Glutamatergic neuron (in vitro differentiated cells): ENCODE measurements at places on chromosomes 11 and 22.

DNA sequence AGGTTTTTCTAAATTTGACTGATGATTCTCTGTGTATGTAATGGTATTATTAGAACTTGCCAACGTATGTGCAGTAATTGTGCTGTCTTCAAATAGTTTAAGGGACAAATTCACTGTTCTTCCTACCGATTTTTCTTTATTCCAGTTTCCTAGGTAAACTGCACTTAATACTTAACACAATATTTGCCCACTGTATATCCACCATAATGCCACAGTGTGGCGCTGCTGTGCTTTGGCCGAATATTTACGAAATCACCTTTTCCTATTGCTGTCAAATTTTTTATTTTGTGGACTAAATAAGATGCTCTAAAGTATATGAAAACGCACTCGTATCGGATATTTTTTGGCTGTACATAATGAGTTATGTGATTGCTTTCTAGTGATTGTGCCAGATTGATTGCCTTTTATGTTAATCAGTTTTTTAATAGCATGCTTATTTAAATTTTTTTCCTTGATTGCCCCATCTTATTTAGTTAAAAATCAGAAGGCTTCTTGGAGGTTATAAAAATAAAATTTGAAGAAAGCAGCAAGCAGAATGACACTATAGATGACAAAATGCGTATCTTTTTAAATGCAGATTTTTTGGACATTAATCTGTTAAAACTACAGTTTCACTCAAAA is 10.5 kb downstream of the AASDHPPT start:
- DNase-seq: peak; percentile 62

DNA sequence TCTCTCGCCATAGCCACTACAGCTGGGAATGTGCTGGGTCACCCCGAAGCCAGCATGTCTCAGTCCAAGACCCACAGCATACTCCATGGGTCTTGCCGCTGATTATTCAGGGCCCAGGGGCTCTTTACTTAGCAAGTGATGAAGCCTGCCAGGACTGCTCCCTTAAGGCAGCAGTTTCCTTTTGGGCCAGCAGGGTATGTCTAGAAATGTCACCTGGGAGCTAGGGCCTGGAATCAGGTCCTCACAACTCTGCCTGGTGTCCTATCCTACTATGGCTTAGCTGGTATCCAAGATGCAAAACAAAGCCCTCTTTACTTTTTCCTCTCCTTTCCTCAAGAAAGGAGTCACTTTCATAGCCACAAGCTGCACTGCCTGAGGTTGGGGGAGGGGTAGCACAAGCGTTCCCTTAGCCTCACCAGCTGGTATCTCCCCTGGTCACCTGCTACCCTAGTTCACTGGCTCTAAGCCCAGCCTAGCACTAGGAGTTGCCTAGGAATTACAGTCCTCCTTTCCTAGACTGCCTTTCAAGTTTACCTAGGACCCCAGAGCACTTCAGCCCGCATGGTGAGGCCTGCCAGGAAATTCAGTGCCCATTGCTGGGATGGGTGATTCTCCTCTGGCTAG is 22.6 kb upstream of the NCR3LG1 start:
- DNase-seq: no peak

DNA sequence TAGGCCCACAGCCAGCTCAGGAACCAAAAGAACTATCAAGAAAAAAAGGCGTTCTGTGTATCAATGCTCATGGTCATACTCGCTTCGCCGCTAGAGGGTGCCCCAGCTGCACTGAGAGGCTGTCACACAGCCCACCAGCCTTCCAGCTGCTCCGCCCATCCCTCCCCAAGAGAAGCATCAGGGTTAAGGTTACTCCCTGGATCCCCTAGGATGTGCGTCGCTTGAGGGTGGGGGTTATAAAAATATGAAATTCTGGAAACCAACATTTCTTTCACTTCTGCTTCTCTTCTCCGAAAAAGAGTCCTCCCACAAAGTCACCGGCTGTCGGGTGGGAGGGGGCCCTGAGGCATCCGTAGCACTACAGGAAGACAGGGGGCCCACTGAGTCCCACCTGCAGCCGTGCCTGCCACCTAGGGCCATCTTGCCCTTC is 1.7 kb downstream of the CBX6 start:
- peak; percentile 94 for DNase-seq

DNA sequence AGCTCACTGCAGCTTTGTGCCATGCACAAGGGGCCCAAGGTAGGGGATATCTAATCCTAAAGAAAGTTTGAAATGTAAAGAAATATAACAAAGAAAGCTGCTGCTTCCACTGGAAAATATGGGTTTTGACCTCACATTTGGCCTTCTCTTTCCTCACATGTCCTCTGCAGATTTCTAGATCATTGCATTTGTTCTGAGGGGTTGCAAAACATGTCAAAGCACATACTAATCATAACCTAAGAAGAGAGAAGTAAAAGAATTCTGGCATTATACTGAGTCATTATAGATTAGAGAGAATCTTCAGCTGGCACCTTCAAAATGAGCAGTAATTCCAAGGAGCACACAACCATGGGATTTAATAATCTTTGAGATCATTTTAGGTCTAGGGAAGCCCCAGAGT is 92.5 kb upstream of the CHRM4 start:
- no peak for DNase-seq

DNA sequence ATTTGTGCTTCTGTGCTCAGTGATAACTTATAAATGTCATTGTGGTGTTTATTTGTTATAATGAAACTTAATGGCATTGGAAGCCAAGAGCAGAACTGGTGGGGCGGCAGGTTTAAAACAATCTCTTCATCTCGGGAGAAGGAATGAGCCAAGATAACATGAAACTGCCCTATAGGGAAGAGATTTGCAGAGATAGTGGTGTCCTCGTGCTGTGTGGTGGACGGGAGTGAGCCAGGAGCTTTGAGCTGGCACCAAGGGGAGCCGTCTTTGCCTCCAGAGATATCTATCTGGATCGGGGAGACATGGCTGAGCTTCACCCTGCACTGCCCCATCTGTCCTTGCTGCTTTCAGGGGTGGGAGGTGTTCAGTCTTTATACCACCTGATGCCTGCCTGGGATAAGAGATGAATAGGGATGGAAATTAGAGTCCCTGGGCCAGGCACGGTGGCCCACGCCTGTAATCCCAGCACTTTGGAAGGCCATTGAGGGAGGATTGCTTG is 189.6 kb downstream of the ST3GAL4 start:
- no peak for DNase-seq

DNA sequence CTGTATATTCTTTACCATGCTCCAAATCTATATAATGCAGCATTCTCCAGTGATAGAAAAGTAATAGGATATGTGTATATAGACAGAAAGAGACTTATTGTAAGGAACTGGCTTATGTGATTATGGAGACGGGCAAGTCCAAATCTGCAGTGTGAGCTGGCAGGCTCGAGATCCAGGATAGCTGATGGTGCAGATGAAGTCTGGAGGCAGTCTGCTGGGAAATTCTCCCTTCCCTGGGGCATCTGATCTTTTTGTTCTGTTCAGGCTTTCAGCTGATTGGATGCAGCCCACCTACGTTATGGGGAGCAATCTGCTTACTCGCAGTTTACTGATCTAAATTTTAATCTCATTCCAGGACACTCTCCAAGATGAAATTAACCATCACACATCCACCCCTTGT is 73.2 kb downstream of the GRK3 start:
- DNase-seq: no peak

GRCh38 chr11:132357811-132358572 is 987.6 kb downstream of the NTM start:
- no peak for DNase-seq

- no peak for DNase-seq
These were observed 58.3 kb upstream of the VSTM5 start for GRCh38 chr11:93908689-93909088.

DNA sequence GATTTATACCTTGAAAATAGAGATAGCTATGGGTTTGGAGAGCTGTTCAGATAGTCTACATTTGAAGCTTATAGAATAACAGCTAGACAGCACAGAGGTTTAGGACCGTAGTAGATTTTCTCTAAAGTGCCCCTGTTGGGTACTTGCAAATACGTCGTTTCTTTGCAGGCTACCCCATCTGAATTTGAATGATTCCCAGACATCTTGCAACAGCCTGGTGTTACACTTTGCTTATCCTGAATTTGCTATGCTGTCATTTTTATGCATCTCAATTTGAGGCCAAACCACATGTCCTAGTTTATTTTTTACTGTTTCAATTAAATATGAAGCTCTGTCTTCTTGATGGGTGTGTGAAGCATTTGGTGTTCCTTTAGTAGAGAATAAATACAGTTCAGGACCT is 142.1 kb downstream of the WNT11 start:
- no peak for DNase-seq

DNA sequence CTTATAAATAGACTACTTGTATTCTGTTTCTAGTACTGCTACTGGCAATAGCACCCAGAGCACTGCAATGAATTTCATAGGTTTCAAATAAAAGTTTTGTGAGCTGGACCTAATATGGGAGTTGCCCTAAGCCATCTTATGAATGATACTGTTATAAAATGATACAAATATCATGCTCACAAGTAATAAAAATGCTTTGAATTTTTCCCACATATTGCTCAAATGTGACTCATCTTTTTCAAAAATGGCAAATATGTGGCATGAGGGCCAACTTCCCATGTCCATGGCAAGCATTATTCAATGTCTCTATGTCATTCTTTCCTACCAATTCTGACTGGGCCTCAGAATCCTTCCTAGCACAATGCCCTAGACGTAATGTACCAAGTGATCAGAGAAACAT is 137.6 kb downstream of the TRPC6 start:
- no peak for DNase-seq

DNA sequence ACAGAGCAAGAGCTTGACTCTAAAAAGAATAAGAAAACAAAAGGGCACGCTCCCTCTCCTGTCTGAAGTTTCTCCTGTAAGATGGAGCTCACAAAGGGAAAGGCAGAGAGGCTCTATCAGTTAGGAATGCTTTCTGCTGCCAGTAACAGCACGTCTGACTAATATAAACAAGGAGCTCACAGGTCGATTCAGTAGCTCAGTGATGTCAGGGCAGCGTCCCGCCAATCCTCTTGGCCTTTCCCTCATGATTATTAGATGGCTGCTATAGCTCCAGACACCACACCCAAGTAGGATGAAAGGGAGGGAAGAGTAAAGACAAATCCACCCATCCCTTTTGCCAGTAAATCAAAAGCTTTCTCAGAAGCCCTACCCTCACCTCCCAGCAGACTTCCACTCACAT is 51.3 kb upstream of the HMGXB4 start:
- no peak for DNase-seq

DNA sequence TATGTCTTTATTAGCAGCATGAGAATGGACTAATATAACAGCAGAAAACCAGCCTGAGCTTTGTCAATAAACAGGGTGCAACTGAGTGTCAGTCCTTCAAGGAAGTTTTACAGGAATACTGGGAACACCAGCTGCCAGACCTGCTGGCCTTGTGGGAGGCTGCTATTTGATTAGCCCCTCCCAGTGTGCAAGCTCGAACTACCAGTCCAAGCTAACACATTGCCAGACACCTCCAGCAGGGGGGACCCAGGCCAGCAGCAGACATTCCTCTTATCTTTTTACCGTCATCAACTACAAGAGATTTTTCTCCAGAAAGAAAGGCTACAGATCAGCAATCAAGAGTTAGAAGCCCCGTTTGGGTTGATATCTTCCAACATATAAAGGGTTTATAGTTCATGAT is 942.8 kb upstream of the TENM4 start:
- DNase-seq: no peak

DNA sequence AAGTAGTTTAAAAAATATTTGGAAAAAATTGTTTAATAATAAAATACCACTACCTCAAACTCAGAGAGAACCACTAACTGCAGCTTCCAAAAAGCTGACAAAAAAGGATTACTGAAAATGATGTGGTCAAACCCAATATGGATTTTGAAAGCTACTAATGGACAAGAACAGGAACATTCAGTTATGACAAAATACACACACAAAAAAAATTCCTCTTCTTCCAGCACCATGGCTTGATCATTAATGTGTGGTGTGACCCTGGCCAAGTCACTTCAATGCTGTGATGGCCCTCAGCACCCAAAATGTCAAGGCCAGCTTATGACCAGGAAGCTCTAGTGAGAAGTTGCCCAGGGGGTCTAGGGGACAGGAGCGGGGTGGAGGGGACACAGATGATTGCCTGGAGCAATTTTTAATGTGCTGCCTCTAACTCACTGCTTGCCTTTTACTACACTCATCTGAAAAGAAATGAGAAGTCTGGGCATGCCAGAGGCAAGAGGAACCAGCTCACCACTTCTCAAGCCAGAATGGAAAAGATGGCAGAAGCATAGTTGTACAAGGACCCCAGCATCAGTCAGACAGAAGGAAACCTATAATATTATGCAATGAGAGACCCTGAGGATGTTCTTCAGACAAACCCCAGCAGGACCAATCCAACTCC is 2.2 kb downstream of the SMCO4 start:
- no peak for DNase-seq

- DNase-seq: no peak
These were observed 51.9 kb upstream of the EED start for GRCh38 chr11:86192519-86193257.

DNA sequence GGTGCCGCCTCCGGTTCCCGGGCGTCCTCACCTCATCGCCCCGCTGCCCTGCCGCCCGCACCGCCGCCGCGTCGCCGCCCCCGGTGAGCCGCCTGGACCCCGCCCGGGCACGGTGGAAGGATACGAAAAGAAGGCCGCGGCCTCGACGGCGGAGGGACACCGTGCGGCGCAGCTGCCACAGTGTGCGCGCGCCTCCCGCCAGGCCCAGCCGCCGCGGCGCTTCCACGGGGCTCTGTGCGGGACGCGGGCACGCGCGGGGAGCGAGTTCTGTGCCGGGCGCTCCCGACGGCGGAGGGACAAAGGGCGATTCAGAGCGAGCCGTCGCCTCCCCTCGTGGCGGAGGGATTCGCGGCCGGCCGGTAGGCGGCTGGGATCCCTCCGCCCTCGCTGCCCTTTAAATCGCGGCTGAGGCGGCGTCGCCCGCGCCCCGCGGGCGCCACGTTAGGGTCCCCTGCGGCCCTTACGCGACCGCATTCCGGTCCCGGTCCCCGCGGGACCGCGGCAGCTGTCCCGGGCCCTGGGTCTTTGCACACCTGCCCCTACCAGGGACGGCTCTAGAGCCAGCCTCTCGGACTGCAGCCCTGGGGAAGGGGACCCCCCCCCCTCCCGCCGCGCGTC is 568 bp upstream of the KMT5B start:
- peak; percentile 91 for DNase-seq

- no peak for DNase-seq
These were observed 159.6 kb upstream of the CADM1 start for GRCh38 chr11:115663790-115664189.

DNA sequence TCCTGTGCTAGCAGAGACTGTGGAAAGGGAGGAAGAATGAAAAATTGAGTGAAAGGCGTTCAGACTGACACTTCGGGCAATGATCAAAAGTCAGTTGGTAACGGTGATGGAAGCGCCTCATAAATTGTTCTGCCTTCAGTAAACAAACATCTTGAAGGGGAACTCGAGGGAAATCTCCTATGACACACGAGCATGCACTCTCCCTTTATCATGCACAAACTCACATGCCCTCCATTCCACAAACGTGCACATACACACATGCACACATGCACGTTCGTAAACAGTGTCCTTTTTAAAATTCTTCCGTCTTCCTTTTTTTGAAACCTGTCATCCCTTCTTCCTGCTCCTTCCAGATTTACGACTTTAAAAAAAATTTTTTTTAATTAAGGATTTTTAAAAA is 77.8 kb upstream of the TMEM45B start:
- DNase-seq: no peak

- DNase-seq: no peak
These were observed 27.1 kb upstream of the CTTN start for GRCh38 chr11:70371241-70371640.
